Hair follicle dermal papilla cell (primary cell): ENCODE measurements at places on chromosomes 7 and 10. TPM values are rescaled to one million over a fixed set of nuclear protein-coding genes. Genes with fewer than 3 reads are reported as not detected.

CALY gene
- not detected in 2 replicates for total RNA-seq

EPO gene
- total RNA-seq, result not detected in 2 replicates

EPHA1 gene
- total RNA-seq, result not detected in 2 replicates

GUSB gene
- total RNA-seq, result 18.7 and 22.9 TPM in 2 replicates

HOXA1 gene
- under 0.01 TPM in 1 of 2 replicates, not detected in the other for total RNA-seq

CDH23 gene
- total RNA-seq, result 0.24 and 0.49 TPM in 2 replicates

CALN1 gene
- total RNA-seq, result not detected in 2 replicates

TLL2 gene
- under 0.01 and 0.12 TPM in 2 replicates for total RNA-seq

HHEX gene
- total RNA-seq, result 0.73 and 1.3 TPM in 2 replicates

RSPH10B2 gene
- total RNA-seq, result under 0.01 and 0.73 TPM in 2 replicates

UFSP1 gene
- total RNA-seq, result 7.9 and 9.2 TPM in 2 replicates

MORN4 gene
- total RNA-seq, result 5.0 and 5.8 TPM in 2 replicates

NRAP gene
- total RNA-seq, result not detected in 2 replicates

PWWP2B gene
- 26.0 and 26.3 TPM in 2 replicates for total RNA-seq

GHRHR gene
- not detected in 2 replicates for total RNA-seq

CALHM2 gene
- total RNA-seq, result 51.1 and 61.2 TPM in 2 replicates

GNAI1 gene
- total RNA-seq, result 38.3 and 46.1 TPM in 2 replicates

MALRD1 gene
- 0.61 and 3.7 TPM in 2 replicates for total RNA-seq

NPFFR1 gene
- not detected in 2 replicates for total RNA-seq

NUTM2A gene
- 0.12 and 0.49 TPM in 2 replicates for total RNA-seq

FOXI2 gene
- not detected in 2 replicates for total RNA-seq

ANLN gene
- total RNA-seq, result 14.4 and 17.0 TPM in 2 replicates

RBM33 gene
- 34.5 and 35.4 TPM in 2 replicates for total RNA-seq

IDI2 gene
- not detected in 2 replicates for total RNA-seq

BLOC1S2 gene
- total RNA-seq, result 20.4 and 33.2 TPM in 2 replicates

PRKCQ gene
- total RNA-seq, result 0.16 and 0.24 TPM in 2 replicates

PPP1R9A gene
- total RNA-seq, result 0.24 and 1.6 TPM in 2 replicates

TFR2 gene
- total RNA-seq, result 0.49 and 1.1 TPM in 2 replicates

TMEM196 gene
- total RNA-seq, result not detected in 2 replicates

CH25H gene
- total RNA-seq, result 48.0 and 83.4 TPM in 2 replicates

HTR5A gene
- total RNA-seq, result not detected in 2 replicates
